Pericardium fibroblast (primary cell): ENCODE measurements at places on chromosomes 11 and 22. TPM values are rescaled to one million over a fixed set of nuclear protein-coding genes. Genes with fewer than 3 reads are reported as not detected.

OR52M1 gene
- not detected in 2 replicates for total RNA-seq

MISFA gene
- total RNA-seq: not detected in 2 replicates

OR51B2 gene
- total RNA-seq: not detected in 2 replicates

OR51B5 gene
- not detected in 2 replicates for total RNA-seq

RFPL3 gene
- not detected in 2 replicates for total RNA-seq

P2RX3 gene
- 0.43 TPM in 1 of 2 replicates, not detected in the other for total RNA-seq

OR51A2 gene
- not detected in 2 replicates for total RNA-seq

TTLL8 gene
- not detected in 2 replicates for total RNA-seq

GGT1 gene
- total RNA-seq: 0.12 and 2.5 TPM in 2 replicates

STK33 gene
- total RNA-seq: 0.43 and 1.4 TPM in 2 replicates

FAM181B gene
- not detected in 2 replicates for total RNA-seq

MICALL1 gene
- total RNA-seq: 30.6 and 31.7 TPM in 2 replicates

F2 gene
- not detected in 2 replicates for total RNA-seq

APOL6 gene
- 9.3 and 18.4 TPM in 2 replicates for total RNA-seq

MMP27 gene
- total RNA-seq: not detected in 2 replicates

DRD4 gene
- total RNA-seq: not detected in 2 replicates

TXN2 gene
- 66.7 and 101 TPM in 2 replicates for total RNA-seq

FJX1 gene
- 16.3 and 44.0 TPM in 2 replicates for total RNA-seq

APOA4 gene
- total RNA-seq: not detected in 2 replicates

CRELD2 gene
- 40.8 and 95.9 TPM in 2 replicates for total RNA-seq

SAC3D1 gene
- total RNA-seq: 19.7 and 23.5 TPM in 2 replicates

OR8D4 gene
- total RNA-seq: not detected in 2 replicates

CPT1A gene
- 8.7 and 21.7 TPM in 2 replicates for total RNA-seq

MYEOV gene
- not detected in 2 replicates for total RNA-seq

OTOG gene
- total RNA-seq: not detected in 2 replicates

CTSW gene
- not detected in 2 replicates for total RNA-seq

TRIM21 gene
- total RNA-seq: 10.6 and 11.1 TPM in 2 replicates

MOV10L1 gene
- 2.9 and 5.1 TPM in 2 replicates for total RNA-seq

DSCAML1 gene
- not detected in 2 replicates for total RNA-seq

SLC17A6 gene
- not detected in 2 replicates for total RNA-seq

OR10D3 gene
- not detected in 2 replicates for total RNA-seq

CASP5 gene
- not detected in 2 replicates for total RNA-seq

ANKK1 gene
- 0.12 TPM in 1 of 2 replicates, not detected in the other for total RNA-seq

TMPRSS4 gene
- total RNA-seq: not detected in 2 replicates

FDXACB1 gene
- total RNA-seq: 0.85 and 1.6 TPM in 2 replicates

DGCR2 gene
- 36.5 and 43.6 TPM in 2 replicates for total RNA-seq

TEX12 gene
- not detected in 2 replicates for total RNA-seq

KLHDC7B gene
- 1.8 and 2.4 TPM in 2 replicates for total RNA-seq

FBXO7 gene
- total RNA-seq: 59.3 and 83.2 TPM in 2 replicates

PPP1CA gene
- 103 and 165 TPM in 2 replicates for total RNA-seq

GLB1L2 gene
- 0.51 and 0.70 TPM in 2 replicates for total RNA-seq

KRTAP5-5 gene
- not detected in 2 replicates for total RNA-seq

PLAAT4 gene
- total RNA-seq: 50.4 and 59.5 TPM in 2 replicates

DERL3 gene
- under 0.01 TPM in 1 of 2 replicates, not detected in the other for total RNA-seq

DYNC2H1 gene
- 20.0 and 32.3 TPM in 2 replicates for total RNA-seq

C22orf31 gene
- not detected in 2 replicates for total RNA-seq

OR8G5 gene
- not detected in 2 replicates for total RNA-seq

TUB gene
- total RNA-seq: 6.3 and 8.3 TPM in 2 replicates

APOA5 gene
- total RNA-seq: not detected in 2 replicates

THY1 gene
- total RNA-seq: 348 and 438 TPM in 2 replicates

ZP1 gene
- total RNA-seq: 0.34 and 0.93 TPM in 2 replicates

ACTN3 gene
- under 0.01 and 0.26 TPM in 2 replicates for total RNA-seq

MUC5AC gene
- total RNA-seq: not detected in 2 replicates

B4GALNT4 gene
- total RNA-seq: 3.0 and 28.3 TPM in 2 replicates

HARBI1 gene
- total RNA-seq: 2.0 and 3.9 TPM in 2 replicates

FCHSD2 gene
- 7.1 and 7.7 TPM in 2 replicates for total RNA-seq
